Fibroblast of lung (primary cell): ENCODE measurements at places on chromosomes 6 and 20. TPM values are rescaled to one million over a fixed set of nuclear protein-coding genes. Genes with fewer than 3 reads are reported as not detected.

Gene BMP2
- total RNA-seq: 10.6 and 15.9 TPM in 2 replicates

DNA sequence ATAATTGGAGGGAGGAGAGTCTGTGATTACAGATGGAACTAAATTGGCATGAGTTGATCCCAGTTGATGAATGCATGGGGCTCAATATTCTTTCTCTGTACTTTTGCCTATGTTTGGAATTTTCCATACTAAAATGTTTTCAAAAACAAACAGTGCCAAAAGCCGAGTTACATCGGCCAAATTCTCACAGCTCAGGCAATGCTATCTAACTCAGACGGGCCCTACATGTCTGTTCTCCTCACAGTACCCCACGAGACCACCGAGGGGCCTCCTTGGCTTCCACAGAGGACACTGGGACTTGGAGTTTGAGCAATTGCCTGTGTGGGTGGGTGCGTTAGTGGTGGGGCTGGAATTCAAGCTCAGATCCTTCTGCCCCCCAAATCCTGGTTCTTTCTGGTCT is 413.2 kb downstream of the CDH26 start:
- DNase-seq: no peak

DNA sequence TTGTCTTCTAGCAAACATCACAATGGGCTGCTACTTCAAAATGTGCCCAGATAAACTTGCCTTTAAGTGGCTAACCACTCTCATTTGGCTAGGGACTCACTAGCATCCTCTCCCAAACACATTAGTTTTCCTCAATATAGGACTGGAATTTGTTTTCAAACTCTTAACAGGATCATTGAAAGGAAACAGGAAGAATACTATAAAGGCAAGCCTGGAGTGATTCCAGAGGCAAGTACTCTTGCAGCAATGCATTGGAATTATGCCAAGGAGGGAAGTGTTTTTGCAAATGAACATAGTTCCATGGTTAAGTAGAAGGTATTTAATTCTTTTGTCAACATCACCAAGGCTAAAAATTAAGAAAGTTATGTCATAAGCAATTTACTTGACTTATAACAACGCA is 12.2 kb downstream of the EPHA7 start:
- peak; percentile 26 for DNase-seq

- DNase-seq: peak; percentile 34
Observed at GRCh38 chr6:1082285-1082935, 229.5 kb upstream of the FOXQ1 start.

DNA sequence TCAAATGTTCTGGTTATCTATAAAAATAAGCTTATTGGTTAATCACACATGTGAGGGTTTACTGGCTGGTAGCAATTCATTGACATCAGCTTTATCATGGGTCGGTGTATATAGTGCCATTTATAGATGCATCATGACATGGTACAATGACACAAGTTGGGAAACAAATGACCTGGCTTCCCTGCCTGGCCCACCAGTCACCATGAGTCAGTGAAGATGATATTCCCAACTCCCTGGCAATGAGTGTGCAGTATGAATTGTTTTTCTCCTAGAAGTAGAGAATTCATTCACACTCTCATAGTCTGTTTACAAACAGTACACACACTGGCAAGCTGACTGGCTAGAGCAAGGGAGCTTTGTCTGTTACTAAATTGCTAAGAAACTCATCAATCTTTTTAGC is 37.2 kb upstream of the CALHM6 start:
- no peak for DNase-seq

- peak; percentile 14 for DNase-seq
Observed at GRCh38 chr6:111852725-111853124, 20.5 kb downstream of the FYN start.

GRCh38 chr6:169240591-169241390 is 12.9 kb downstream of the THBS2 start:
- peak; percentile 56 for DNase-seq
